ENCODE measurements at places on chromosomes 2 and 18.

DNA sequence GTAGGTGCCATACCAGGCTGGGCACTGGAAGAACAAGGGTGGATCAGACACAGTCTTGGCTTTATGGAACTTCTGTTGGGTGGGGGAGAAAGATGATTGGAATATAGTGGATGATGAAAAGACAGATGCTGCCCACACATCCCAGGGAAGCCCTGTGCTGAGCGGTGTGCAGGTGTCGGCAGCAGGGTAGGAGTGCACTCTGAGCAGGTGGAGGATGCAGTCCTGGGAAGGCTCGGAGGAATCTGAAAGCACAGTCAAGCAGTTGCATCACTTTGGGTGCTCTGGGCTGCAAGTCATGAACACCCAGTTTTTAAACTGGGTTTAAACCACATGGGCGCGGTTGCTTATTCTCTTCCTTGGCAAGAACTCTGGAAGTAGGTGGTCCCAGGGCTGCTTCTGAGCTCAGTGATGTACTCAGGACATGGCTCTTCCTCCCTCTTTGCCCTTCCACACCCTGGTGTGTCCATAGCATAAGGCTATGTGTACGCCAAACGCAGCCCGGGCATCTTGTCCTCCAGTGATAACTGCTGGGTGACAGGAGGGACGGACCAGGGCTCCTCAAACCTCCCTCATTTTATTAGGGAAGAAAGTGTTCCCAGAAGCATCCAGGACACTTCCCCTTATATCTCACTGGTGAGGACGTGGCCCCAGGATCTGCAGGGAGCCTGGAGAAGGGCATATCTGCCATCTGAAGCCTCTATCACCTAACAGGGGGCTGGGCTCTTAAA, 84.0 kb downstream of the SH3RF3 start:
- DNase-seq: no peak

GRCh38 chr2:20566331-20566730, 84.6 kb downstream of the HS1BP3 start:
- no peak for DNase-seq

DNA sequence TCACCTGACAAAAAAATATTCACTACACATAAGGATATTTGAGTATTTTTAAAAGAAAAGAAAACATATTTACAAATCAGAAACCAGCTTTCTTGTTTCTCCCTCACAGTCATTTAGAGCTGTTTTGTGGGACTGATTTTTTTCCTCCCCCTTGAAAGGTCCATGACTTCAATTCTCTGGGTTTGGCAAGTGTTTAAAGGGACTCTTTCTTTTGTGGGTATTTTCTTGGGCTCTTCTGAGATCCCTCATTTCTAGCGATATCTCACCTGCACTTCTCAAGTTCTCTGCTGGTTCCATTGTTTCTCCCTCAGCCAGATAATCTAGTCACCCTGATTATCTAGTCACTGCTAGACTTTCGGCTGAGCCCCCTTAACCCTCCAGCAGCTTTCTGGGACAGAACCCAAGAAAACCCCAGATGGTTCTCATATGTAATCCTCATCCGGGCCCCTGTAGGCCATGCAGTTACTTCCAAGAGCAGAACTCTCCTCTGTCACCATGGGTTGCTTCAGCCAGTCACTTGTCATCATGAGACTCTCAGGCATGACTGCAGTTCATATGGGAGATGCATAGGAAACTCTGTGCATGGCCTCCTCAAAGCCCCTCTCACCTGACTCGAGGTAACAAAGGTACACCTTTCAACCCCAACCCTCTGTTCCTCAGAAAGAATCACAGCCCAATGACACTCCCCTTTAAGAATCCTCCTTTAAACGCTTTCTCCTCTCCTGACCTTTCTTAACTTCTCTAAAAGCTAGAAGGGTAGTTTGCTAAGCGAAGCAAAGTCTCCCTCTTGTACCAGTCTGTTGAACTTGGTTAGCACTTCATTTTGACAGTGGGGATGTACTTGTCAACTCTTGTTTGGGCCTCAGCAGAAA, 36.7 kb upstream of the ITGA4 start:
- no peak for DNase-seq

GRCh38 chr18:21363348-21363747, 121.3 kb downstream of the GREB1L start:
- no peak for DNase-seq

GRCh38 chr2:189834059-189834458, 49.8 kb downstream of the PMS1 start:
- no peak for DNase-seq

DNA sequence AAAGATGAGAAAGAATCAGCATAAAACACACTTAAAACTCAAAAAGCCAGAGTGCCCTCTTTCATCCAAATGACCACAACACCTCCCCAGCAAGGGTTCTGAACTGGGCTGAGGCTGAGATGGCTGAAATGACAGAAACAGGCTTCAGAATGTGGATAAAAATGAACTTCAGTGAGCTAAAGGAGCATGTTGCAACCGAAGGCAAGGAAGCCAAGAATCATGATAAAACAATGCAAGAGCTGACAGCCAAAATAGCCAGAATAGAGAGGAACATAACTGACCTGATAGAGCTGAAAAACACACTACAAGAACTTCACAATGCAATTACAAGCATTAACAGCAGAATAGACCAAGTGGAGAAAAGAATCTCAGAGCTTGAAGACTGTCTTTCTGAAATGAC, 12.2 kb upstream of the PSMA8 start:
- no peak for DNase-seq

- no peak for DNase-seq
Observed at GRCh38 chr2:42135381-42136312, 33.5 kb upstream of the EML4 start.

DNA sequence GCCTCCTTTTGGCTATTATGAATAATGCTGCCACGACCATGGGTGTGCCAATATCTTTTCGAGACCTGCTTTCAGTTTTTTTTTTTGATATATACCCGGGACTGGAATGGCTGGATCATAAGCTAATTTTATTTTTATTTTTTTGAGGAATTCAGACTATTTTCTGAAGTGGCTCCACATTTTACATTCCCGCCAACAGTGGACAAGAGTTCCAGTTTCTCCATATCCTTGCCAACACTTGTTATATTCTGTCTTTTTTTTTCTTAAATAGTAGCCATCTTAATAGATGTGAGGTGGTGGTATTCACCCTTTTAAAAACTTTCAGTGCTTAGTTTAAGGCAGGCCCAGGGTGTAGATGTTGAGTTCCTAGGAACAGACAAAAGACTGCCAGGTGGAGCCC, 11.8 kb downstream of the LPIN1 start:
- DNase-seq: no peak

GRCh38 chr2:196334710-196335109, 163.3 kb upstream of the STK17B start:
- DNase-seq: no peak

DNA sequence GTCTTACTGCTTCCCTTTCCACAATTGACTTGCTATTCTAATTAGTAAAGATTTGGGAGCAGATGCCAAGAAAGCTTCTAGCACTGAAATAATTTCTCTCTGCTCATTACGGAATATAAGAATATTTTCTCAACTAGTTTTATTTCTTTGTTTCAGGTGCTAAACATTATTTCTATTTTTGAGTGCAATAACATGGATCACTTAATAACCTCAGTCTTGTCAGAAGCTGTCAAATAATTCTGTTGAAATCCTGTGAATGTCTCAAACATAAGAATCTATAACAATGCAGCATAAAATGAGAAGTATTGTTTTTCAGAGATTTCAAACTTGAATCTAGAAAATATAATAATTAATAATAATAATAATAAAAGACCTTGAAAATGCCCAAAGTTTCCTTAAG, 1221.0 kb downstream of the DSC3 start:
- no peak for DNase-seq

DNA sequence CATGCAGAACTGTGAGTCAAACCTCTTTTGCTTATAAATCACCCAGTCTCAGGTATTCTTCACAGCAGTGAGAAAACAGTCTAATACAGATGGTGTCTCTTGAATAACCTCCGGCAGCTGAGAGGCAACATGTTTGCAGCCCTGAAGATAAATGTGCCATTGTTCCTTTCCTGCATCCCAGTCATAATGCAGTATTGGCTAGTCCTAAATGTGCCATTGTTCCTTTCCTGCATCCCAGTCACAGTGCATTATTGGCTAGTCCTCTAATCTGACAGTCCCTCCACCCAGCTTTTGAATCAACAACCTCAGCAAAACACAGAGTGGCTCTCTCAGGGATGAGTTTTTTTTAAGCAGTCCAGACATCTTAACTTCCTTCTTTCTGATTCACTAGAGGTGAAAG, 550.7 kb downstream of the RIT2 start:
- DNase-seq: no peak

- no peak for DNase-seq
Observed at GRCh38 chr2:157363612-157364101, 38.0 kb upstream of the ERMN start.

DNA sequence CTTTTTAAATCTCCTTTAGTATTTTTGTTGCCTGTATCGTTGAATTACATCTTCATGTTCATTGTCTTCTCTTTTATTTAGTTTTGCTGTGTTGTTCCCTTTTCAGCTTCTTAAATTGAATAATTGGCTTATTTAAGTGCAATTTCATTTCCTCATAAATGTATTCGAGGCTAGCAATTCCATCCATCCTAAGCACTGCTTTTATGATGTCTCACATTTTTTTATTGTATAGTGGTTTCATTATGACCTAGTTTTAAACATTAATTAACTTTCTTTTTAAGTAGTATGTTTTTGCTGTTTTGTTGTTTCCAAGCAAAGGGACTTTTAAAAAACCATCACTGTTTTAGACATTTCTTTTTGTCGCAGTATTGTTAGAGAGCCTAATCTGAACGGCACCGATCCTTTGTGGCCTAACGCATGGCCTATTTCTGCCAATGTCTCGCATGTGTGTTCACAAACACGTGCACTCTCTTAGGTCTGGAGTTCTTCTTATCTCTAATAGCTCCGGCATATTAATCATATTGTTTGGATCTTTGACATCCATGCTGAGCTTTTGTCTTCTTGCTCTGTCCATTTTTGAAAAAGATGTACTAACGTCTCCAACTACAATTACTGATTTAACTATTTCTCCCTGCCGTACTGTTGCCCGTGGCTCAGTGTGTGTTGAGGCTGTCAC, 59.6 kb upstream of the ZNF516 start:
- DNase-seq: no peak

- no peak for DNase-seq
Observed at GRCh38 chr18:57621246-57621604, 411 bp downstream of the NARS1 start.

DNA sequence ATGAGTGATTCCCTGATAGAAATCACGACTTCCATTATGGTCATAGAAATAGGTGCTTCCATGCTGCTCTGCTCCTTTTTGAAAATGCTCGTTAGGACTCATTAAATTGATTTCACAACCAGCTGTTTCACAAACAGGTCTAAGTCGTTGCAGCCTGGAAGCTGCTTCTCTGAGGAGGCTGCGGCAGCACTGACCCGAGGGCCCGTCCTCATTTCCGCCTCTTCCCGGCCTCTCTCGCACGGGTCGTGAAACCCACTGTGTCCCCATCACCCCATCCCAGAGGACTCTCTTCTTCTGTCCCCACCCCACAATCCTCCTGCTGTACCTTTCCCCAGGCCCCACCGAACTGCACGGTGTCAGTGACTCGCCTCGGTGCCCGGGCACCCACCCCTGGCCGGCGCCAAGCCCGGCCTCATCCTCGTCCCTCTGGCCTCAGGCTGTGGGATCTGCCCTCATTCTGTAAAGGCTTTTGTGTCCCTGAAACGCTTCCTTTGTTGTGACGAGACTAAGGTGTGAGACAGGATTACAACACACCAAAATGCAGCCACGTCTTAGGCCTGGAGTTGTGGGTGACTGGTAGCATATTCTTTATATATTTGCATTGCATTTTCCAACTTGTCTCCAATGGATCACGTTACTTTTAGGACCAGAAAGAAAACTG, 112.7 kb upstream of the CTDP1 start:
- DNase-seq: no peak

GRCh38 chr18:46431522-46432171, 225.4 kb downstream of the LOXHD1 start:
- DNase-seq: no peak

- DNase-seq: no peak
Observed at GRCh38 chr18:42082415-42083234, 127.6 kb downstream of the PIK3C3 start.

- DNase-seq: no peak
Observed at GRCh38 chr2:158795195-158795924, at the start of gene DAPL1. Gene DAPL1, plus strand, starts transcription at chr2:158795317. Its CDS starts 56 bp downstream, at chr2:158795373.

GRCh38 chr2:36088716-36089328, 266.8 kb upstream of the CRIM1 start:
- no peak for DNase-seq
